Temporal lobe (tissue), 4 donors: ENCODE measurements at places on chromosomes 11 and 22. TPM values are rescaled to one million over a fixed set of nuclear protein-coding genes. Genes with fewer than 3 reads are reported as not detected.

RBFOX2 gene
- 394 TPM for total RNA-seq

RSF1 gene
- total RNA-seq = 78.7 TPM

CCDC117 gene
- total RNA-seq = 19.4 TPM

TEAD1 gene
- 22.1 TPM for total RNA-seq

IL17REL gene
- 0.25 TPM for total RNA-seq

NXPE4 gene
- not detected for total RNA-seq

WBP2NL gene
- total RNA-seq = 3.7 TPM

OR2AT4 gene
- total RNA-seq = not detected

DDI1 gene
- total RNA-seq = not detected

ACR gene
- not detected for total RNA-seq

GRIA4 gene
- 56.5 TPM for total RNA-seq

THYN1 gene
- 30.2 TPM for total RNA-seq

TSGA10IP gene
- total RNA-seq = not detected

SHANK3 gene
- 5.9 TPM for total RNA-seq

P4HA3 gene
- 0.49 TPM for total RNA-seq

PKP3 gene
- total RNA-seq = 0.74 TPM

CD3G gene
- total RNA-seq = 0.25 TPM
